ENCODE measurements at places on chromosomes 1 and 21.

DNA sequence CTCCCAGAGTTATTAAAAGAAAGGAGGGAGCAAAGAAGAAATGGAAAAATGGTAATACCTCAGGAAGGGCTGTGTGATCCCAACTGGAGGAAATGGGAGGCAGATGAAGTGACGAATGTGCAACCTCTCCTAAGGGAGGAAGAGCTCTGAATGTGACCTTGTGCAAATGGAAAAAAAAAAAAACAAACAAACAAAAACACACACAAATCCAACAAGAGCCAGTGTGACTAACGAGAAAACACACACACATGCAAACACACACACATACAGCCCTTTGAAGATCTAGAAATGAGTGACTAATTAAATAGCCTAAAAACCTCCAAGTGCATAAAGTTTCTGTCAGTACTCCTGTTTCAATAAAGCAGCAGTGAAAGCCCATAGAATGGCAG lies 49.0 kb downstream of the CCN1 start:
- DNase-seq: no peak

DNA sequence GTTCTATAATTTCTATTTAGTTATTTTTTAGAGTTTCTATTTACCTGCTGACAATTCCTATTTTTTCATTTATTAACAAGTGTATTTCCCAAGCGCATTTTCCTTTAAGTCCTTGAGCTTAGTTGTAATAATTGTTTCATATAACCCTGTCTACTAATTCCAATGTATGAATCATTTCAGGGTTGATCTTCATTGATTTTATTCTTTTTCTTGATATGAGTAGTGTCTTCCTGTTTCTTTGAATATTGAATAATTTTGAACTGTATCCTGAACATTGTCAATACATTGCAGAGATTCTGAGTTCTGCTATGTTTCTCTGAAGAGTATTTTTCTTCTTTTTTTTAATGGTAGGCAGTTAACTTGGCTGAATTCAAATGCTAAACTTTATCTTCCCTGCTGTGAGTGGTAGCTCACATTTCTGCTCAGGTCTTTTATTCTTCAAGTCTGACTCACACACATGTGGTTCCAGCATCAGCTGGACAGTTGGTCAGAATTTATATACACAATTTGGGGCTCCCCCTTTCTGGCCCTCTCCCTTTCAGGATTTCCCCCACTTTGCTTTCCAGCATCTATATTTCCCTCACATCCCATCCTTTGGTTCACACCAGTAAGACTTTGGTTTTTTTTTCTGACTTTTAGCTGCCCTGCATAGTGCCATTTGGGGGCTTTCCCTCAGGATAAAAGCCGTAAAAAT lies 54.4 kb upstream of the WDR26 start:
- peak; percentile 37 for DNase-seq

DNA sequence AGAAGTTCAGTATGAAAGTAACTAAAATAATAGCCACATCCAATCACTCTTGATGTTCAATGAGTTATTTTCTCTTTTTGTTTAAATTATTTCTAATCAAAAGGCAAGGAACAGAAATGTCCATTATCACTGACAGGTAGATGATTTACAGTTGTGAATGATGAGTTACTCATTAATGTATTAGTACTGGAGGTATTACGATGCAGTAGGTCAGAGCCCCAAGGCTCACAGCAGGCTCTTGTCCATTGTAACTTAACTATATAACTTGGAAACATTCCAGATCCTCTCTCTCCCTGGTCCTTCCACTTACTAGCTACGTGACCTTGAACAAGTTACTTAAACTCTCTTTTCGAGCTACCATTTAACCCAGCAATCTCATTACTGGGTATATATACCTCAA lies 39.5 kb downstream of the CRB1 start:
- no peak for DNase-seq

DNA sequence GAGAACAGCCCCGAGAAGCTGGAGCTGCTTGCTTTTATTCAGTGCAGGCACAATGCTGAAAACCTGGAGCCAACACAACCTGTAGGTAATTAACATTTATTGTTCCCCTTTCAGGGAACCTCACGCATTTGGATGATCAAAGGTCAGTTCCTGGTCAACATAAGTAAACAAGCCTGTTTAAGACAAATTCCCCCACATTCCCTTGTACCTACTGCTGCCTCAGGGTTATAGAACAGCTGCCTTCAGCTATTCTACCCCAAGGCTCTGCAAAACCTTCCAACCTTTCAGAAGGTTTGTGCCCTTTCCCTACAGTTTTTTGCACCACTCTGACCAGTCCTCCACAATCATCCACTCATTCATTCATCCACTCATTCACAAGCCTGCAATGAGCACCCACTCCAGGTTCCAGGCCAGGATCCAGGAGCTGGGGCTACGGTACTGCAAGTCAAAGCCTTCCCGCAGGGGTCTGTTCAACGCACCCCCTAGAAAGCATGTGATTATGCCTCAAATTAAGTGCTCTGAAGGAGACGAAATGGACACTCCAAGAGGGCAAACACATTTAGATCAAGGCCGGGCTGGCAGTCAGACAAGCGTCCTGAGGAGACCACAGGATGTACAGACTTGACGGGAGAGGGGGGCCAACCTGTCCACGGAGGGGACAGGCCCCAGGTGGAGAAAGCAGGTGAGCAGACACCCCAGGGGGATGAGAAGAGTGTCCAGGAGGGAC lies 683.9 kb downstream of the MATN1 start:
- no peak for DNase-seq

DNA sequence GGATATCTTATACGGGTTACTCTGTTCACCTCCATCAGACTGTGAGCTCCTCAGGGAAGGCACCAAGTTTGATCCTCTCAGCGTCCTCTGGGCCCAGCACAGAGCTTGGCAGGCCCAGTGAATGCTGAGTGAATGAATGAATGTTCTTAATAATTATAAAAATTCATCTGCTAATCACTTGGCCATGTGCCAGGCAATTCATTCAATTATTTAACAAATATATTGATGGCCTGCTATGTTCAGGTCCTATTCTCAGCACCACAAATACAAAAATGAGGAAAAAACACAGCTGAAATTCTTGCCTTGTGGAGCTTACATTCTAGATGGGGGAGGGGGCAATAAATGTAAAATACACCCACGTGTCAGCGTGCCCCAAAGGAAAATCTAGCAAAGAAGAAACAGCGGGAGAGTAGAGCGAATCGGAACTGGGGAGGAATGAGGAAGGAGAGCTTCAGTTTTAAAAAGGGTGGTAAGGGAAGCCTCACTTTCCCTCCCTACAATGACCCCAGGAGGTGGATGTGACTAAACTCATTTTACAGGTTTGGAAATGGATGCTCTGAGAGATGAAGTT lies 15.8 kb downstream of the CDCP2 start:
- DNase-seq: no peak

GRCh38 chr1:244665771-244666217 lies 12.9 kb downstream of the DESI2 start:
- no peak for DNase-seq

DNA sequence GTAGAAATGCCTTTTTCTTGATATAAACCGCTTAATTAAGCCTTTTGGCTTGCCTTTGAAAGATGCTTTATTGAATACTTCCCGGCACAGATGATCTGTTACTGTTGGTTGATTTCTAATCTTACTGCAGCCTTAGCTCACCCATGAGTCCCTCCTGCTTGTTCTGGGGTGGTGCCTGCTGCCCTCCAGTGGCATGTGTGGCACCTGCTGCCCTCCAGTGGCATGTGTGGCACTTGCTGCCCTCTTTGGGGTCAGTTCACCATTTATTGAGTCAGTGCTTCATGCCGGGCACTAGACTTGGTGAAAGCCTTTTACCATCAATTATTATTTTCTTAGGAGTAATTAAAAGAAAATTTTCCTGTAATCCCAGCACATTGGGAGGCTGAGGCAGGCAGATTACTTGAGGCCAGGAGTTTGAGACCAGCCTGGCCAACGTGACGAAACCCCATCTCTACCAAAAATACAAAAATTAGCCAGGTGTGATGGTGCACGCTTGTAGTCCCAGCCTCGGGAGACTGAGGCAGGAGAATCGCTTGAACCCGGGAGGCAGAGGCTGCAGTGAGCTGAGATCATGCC lies 54.3 kb downstream of the ADARB1 start:
- DNase-seq: peak; percentile 81

- DNase-seq: no peak
Measured at GRCh38 chr21:32088471-32088870, 190.4 kb downstream of the MIS18A start.

DNA sequence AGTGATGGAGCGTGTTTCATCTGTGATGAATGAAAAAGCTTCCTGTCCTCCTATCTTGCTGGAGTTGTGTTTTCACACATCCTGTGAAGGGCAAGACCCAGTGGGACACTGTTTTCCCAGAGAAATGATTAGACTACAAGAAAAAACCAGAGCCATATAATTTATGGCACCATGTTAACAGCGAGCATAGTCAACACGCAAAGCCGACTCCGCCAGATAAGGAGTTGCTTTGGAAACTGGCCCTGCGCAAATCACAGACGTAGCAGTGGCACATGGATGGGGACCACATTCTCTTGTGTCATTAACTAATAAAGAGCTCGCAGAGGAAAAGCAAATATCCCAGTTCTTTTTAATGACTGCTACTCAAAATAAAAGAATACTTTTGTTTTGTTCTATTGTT lies 471.2 kb upstream of the RUNX1 start:
- no peak for DNase-seq

- DNase-seq: no peak
Measured at GRCh38 chr1:186202776-186203175, 172.3 kb downstream of the TPR start.

DNA sequence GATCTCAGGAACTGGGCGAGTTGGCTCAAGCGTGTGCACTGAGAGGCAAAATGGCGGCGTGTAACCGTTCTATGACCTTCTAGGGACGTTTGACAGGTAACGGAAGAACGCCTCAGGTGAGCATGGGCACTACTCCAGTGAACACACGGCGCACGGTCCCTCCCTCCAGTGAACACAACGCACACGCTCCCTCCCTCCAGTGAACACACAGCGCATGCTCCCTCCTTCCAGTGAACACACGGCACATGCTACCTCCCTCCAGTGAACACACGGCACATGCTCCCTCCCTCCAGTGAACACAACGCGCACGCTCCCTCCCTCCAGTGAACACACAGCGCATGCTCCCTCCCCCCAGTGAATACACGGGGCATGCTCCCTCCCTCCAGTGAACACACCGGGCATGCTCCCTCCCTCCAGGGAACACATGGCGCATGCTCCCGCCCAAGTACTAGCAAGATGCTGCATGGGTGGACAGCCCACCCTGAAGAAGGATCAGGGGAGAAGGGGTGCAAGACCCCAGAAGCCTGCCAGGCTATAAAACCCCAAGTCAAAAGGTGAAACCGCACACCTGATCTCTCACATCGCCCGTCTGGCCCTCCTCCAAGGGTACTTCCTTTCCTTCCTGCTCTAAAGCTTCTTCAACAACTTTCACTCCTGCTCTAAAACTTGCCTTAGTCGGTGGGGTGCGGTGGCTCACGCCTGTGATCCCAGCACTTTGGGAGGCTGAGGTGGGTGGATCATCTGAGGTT lies 3.5 kb downstream of the C1orf159 start:
- no peak for DNase-seq

DNA sequence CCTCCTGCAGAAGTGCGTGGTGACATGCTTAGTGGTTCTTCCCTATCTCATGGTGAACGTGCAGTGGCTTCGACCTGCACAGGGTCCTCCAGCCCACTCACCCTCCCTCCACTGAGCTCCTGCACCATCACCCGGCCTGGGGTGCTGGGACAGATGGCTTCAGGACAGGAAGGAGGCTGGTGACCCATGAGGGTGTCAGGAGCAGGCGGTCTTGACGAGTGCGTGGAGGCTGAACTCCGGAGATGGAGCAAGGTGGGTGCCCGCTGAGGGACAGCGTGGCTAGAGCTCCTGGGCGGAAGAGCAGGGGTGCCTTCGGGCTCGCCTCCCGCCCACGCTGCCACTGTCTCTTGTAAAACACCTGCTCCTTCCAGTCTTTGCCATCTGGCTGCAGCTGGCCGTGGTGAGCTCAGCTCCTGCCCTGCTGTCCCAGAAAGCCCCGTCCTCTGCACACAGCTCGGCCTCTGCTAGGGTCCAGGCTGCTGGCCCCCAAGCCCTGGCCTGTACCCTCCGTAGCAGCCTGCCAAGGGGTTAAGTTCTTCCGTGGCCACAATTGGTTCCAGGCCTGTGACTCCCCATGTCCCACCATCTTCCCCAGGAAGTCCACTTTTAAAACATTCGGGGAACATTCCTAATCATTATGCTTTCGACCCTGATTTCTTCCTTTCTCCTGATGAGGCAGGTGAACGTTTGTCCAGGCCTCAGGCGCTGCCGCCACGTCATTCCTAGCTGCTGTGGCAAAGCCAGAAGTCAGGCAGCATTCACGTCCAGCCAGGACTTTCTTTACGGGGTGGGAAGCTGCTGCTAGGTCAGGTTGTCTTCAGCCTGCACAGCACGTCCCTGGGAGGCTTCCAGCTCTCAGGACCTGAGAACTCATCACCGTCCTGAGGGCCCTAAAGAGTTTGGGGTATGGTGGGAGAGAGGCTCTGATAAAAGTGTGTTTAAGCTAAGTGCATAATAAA lies 8.1 kb downstream of the KRTAP10-1 start:
- no peak for DNase-seq

GRCh38 chr21:28758042-28758882 lies 234.4 kb downstream of the LTN1 start:
- DNase-seq: no peak

GRCh38 chr1:54583871-54584270 lies 35.8 kb downstream of the ACOT11 start:
- no peak for DNase-seq

- DNase-seq: no peak
Measured at GRCh38 chr1:101175466-101175865, 61.4 kb upstream of the S1PR1 start.

DNA sequence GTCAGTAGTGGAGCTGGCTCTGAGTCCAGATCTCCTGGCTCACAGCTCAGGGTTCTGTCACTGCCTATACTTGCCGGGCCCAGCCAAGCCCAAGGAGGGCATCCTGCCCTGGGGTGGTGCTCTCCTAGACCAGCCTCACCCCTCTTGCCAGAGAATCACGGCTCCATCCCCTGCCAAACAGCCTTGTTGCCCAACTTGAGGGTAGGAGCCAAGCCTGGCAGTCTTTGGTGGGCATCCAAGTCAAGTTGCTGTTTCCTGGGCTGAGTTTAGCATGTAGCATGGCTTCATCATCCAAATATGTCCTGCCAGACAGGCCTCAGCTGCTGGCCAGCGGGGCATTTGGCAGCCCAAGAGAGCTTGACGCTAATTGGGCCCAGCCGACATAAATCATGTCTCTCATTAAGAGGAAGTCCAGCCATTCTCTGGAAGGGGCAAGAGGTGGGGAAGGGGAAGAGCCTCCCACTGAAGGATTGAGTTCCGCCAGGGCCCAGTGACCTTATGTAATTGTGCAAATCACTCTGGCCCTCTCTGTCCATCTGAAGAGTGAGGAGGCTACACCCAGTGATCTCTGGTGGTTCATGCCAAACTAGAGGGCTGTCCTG lies 22.6 kb upstream of the TRABD2B start:
- no peak for DNase-seq

GRCh38 chr1:23657659-23658275 lies 33.8 kb upstream of the RPL11 start:
- DNase-seq: peak; percentile 47

GRCh38 chr1:113930499-113931161 lies 1.5 kb downstream of the HIPK1 start:
- peak; percentile 75 for DNase-seq

DNA sequence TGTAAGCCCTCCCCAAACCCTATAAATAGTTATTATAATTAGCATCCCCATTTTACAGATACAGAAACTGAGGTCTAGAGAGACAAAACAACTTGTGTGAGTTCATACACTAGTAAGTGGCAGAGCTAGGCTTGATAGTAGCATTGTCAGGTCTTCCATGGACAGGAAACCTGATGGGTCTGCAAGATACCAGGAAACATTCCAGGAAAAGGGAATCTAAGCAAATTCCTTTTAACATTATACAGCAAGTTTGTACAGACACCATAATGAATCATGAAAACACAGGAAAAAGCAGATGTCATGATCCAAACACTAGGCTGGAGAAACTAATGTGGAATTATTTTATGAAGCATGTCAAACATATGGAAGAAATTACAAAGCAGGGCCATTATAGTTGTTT lies 89.1 kb upstream of the KCNK2 start:
- no peak for DNase-seq
